ENCODE measurements at places on chromosomes 3 and 15.
A peak's percentile ranks its signal among the peaks of the same experiment; 100 is the strongest.

DNA sequence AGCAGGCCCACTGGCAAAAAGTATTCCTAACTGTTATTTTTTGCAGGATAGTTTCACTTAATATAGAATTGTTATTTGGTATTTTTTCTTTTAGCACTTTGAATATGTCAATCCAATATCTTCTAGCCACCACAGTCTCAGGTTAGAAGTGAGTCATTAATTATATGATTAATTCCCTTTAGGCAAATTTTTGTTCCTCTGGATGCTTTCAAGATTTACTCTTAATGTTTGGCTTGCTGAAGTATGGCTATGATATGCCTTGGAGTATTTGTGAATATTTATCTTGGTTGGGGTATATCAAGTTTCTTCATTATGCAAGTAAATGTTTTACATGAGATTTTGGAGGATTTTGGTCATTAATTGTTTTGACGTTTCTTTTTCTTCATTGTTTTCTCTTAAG lies 152.1 kb upstream of the ALCAM start:
- no peak for DNase-seq

GRCh38 chr15:86002444-86002843 lies 77.2 kb upstream of the AGBL1 start:
- DNase-seq = no peak

DNA sequence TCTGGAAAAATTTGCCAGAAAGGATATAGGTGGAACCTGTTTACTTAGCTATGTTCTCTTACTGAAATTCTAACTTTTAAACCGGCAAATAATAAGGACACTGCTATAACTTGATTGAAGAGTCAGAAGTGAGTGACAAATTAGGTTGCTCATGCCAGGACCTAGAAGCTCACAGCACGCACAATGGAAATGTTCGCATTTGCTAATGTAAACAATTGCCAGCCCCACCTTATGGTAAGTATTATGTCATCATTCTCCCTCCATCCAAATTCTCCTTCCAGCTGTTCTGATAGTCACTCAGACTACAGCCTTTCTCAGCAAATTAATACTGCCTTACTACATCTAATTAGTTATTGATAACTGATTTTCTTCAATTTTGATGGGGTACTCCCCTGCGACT lies 4.8 kb upstream of the STXBP5L start:
- no peak for DNase-seq

DNA sequence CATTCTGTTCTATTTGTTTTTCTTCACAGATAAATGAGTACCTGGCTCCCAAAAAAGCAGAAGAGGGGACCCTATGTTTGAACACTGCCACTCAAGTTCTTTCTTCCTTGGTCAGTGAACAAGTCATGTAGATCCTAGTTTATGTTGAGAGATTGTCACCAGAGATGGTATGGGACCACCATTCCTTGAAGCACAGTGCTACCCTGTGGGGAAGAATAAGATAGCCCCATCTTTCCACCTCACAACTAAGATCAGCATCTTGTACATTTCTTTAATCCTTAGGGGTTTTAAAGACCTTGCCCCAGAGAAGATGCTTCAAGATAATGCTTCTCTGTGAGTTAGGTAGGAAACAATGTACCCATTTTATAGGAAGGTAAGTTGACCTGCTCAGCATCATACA lies 233.5 kb upstream of the WNT5A start:
- no peak for DNase-seq

- DNase-seq = no peak
These were observed 10.0 kb downstream of the GATA2 start for GRCh38 chr3:128482666-128483656.

- peak; percentile 13 for DNase-seq
These were observed 236.3 kb downstream of the MEX3B start for GRCh38 chr15:81809543-81809942.

- DNase-seq = no peak
These were observed 186.1 kb downstream of the TJP1 start for GRCh38 chr15:29636140-29636539.

GRCh38 chr3:50356553-50356952 lies 2.8 kb downstream of the TMEM115 start:
- no peak for DNase-seq

GRCh38 chr15:85673326-85673725 lies 121.4 kb downstream of the KLHL25 start:
- no peak for DNase-seq

DNA sequence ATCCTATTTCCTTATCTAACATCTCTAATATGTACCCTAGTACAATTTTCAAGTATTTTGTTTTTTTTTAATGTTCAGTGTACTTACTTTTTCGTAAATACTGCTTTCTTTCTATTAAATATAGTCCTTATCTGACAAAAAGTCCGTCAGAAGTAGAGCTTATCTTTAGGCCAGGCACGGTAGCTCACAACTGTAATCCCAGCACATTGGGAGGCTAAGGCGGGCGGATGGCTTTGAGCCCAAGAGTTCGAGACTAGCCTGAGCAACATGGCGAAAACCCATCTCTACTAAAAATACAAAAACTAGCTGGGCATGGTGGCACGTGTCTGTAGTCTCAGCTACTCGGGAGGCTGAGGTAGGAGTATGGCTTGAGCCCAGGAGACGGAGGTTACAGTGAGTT lies 41.1 kb downstream of the USP3 start:
- DNase-seq = no peak

DNA sequence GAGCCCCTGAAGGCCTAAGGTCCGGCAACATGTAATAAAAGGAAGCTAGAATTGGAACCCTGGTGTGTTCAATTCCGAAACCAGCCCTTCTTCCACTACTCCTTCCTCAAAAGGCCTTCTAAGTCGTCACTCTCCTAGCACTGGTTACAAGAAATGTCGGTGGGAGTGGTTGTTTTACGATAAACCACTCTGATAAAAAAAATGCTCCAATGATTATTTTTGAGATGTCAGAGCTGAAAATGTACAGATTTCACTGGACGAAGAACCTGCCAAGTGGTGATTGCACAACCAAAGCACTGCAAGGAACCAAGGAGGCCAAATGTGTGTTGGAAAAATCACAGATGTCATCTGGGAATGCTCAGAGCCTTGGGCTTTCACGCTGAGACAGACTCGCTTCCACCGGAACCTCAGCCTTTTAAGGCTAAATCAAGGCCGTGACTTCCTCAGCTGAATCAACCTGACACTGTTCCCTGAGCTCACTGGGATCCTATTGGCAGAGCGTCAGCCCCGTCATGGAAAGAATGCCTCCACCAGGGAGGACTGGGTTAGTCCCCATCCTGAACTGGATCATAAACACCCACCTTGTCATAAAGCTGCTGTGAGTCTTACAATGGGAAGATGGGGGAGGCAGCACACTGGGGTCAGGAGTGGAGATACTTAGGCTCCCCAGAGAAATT lies 108.1 kb upstream of the THBS1 start:
- no peak for DNase-seq

DNA sequence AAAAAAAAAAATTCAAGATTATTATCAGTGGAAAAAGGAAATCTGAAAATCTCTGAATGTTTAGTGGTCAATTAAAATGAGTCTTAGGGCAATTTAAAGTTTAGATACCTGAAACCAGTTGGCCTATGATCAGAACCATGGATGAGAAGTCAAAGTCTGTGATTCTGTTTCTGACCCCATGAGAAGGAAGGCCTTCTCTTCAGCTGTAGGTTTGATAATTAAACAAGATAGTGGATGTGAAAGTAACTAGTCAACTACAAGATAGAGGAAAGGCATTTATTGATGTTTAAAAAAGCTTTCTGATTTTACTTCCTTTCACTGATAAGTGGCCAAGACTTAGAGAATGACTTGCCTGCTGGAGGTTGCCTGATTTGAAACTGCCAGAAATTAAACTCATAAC lies 8.7 kb downstream of the PLS1 start:
- DNase-seq = no peak

- DNase-seq = no peak
These were observed 237.2 kb downstream of the AGBL1 start for GRCh38 chr15:86316726-86317383.

DNA sequence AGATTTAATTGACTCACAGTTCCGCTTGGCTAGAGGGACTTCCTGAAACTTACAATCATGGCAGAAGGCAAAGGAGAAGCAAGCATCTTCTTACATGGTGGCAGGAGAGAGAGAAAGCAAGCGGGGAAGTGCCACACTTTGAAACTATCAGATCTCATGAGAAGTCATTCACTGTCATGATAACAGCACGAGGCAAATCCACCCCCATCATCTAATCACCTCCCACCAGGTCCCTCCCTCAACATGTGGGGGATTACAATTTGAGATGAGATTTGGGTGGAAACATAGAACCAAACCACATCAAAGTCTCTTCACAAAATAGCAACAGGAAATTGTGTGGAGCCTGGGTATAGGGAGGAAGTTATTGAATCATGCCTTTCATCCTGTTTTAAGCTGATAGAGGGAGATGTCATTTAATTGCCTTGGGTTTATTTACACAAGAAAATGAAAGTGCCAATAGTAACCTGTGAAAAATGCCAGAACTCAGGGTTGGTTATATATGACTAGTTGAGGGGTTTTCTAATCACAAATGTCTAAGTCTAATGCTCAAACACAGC lies 624.8 kb upstream of the LMCD1 start:
- no peak for DNase-seq

GRCh38 chr3:74089814-74090213 lies 465.1 kb upstream of the PDZRN3 start:
- no peak for DNase-seq

- DNase-seq = no peak
These were observed 120.6 kb downstream of the CD47 start for GRCh38 chr3:107969994-107970819.

- DNase-seq = no peak
These were observed 133.0 kb upstream of the UMPS start for GRCh38 chr3:124597273-124597672.

DNA sequence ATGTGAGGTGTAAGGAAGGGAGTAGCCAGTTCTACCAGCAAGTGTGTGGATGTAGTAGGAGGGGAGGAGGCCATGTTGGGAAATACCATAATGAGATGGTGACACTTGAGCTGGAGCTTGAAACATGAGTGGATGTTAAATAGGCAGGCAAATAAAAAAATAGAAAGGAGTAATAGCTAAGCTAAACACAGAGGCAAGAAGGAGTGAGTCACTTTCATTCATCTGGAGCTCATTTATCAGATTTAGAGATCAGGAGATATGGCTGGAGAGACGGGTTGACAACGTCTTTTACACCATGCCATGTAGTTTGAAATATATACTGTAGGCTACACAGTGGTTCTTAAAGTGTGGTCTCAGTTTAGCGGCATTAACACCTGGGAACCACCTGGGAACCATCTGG lies 390.5 kb downstream of the DIPK2A start:
- no peak for DNase-seq

- no peak for DNase-seq
These were observed 166.9 kb upstream of the IL12A start for GRCh38 chr3:159821736-159822135.

- no peak for DNase-seq
These were observed 53.0 kb upstream of the SEC22A start for GRCh38 chr3:123148772-123149171.

DNA sequence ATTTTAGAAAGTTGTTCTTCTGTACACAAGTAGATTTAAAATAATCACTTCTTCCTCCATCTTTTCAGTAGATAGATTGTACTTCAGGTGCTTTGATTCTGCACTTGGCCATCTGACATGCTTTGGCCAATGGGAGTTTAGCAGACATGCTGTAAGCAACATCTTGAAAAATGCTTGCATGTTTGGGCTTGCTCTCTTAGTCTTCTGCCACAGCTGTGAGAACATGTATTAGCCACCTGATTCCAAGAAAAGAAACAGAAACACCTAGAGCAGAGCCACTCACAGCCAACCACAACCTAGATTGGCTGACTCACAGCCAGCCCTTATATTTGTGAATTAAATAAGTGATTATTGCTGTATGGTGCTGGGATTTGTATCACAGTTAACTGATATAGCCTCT lies 70.2 kb upstream of the GADL1 start:
- no peak for DNase-seq

GRCh38 chr15:76138436-76138835 lies 78.7 kb downstream of the TMEM266 start:
- DNase-seq = no peak

DNA sequence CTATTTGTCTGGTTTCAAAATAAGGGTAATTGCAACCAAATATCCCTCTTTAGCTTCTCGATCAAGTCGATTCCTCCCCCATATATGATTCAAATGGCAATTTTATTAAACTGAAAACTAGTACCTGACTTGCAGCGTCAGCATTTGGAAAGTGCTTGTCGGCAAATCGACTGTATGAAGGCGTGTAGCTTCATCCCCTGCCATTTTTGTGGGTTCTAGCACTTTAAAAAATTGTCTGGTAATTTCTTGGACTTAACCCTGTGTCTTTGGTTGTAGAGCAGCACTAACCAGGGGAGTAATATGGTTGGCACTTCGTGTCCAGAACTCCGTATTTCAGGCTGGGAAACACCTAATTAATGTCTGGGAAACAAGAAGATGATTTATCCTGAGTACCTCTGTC lies 573 bp downstream of the MME start:
- DNase-seq = no peak

DNA sequence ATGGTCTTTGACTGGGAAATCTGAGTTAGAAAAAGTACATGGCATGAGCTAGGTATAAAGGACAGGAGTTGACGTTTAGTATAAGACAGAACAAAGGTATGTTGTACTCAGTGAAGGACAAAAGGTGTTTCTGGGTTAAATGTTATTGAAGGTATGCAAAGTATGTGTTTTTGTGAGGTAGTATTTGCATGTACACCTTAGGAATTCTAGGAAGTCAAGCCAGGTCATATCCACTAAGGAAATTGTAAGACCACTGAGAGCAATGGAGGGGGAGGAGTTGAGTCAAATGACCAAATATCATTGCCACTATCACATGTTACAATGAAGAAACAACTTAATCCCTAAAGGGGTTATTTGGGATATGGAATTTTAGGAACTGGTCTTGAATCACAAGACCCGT lies 24.4 kb upstream of the TGFBR2 start:
- no peak for DNase-seq

- no peak for DNase-seq
These were observed 209.2 kb downstream of the NSUN3 start for GRCh38 chr3:94272016-94272415.

DNA sequence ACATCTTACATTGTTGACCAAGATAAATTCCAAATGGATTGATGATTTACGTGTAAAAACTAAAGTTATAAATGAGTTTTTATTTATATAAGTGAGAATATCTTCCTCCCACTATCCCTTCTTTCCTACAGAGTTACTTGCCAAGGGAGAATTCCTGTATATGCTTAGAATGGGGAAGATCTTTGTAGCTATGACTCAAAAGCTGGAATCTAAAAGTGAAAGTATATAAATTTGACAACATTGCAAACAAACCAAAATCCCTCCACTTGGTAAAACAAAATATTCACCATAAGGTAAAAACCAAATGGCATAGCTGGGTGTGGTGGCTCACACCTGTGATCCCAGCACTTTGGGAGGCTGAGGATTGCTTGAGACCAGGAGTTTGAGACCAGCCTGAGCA lies 52.7 kb upstream of the GCNT3 start:
- no peak for DNase-seq

GRCh38 chr3:160130950-160131349 lies 94.3 kb upstream of the C3orf80 start:
- no peak for DNase-seq

- no peak for DNase-seq
These were observed 413.5 kb upstream of the C2CD4B start for GRCh38 chr15:62578546-62578945.

- DNase-seq = no peak
These were observed 598 bp upstream of the GMNC start for GRCh38 chr3:190863119-190863465.

GRCh38 chr3:167653760-167654159 lies at the start of gene WDR49:
TSS of gene WDR49 (minus strand) at chr3:167653942. CDS start at chr3:167653425, 517 bp downstream.
- peak; percentile 88 for DNase-seq

Measured in NT2/D1 (cell line).